ENCODE measurements at places on chromosomes 16 and 17.
A peak's percentile ranks its signal among the peaks of the same experiment; 100 is the strongest.

DNA sequence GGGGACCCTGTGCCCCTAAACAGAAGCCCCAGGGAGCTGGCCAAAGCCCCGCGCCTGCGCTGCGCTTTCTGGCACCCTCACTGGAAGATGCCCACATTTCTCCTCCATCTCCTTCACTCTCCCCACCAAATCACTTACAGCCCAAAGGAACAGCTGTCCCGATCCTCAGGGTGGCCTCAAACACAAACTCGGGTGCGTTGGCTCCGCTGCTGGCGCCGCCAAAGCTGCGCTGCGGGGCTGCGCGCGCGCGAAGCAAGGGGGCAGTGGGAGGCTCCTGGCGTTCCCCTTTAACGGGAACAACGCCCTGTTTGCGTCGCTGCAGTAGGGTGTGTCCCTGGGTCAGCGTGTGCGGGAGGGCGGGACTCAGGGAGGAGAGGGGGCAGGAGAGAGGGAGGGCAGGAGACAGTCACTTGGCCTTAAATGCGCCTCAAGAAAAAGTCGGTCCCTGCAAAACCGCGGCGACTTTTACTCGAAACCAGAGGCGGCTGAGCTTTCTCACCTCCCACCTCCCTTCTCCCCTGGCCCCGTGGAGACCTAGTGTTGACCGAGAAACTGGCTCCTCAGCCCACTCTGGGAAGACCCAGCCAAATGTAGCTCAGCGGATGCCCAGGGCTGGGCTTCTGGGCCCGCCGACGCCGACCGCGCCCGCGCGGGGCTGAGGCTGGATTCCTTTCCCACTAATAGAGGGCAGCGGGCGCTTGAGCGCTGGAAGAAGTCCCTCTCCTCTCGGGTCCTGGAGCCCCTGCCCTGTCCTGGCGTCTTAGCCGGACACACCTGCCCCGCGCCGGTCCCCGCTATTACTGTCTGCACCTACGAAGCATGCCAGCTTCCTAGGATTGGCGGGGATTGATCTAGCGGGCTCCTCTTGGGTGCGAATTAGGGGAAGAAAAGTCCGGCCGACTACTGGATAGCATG lies 2.6 kb downstream of the PMP22 start:
- DNase-seq = no peak

GRCh38 chr17:78774956-78775571 lies 7.0 kb downstream of the CYTH1 start:
- DNase-seq = no peak

GRCh38 chr17:77838748-77839697 lies 119.5 kb upstream of the TNRC6C start:
- no peak for DNase-seq

DNA sequence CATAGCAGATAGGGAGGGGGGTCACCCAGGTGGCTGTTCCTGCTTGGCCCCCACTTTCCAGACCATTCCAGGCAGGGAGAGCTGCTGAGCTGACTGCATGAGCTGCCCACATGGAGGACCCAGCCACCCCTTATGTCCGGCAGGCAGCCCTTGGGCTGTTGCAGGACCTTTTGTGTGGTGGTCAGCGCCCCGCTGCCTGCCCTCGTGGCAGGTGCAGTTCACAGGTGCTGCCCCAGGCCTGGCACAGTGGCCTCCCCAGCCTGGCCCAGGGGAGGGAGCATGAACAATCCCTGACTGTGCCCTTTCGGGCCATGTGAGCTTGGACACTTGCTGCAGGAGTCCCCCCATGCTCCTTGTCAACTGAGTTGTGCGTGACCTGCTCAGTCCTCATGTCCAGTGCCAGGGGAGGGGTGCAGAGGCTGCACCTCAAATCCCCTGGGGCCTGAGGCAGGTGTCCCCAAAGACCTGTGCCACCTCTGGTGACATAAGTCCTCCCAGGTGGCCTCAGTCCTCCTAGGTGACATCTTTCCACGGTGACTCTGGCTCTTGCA lies 8.6 kb downstream of the TBC1D26 start:
- DNase-seq = no peak

GRCh38 chr16:57946181-57946801 lies 24.6 kb downstream of the CNGB1 start:
- no peak for DNase-seq

GRCh38 chr17:44599298-44600175 lies 42.3 kb downstream of the FZD2 start:
- no peak for DNase-seq

- DNase-seq = peak; percentile 5
Measured at GRCh38 chr17:16352667-16353316, 477 bp downstream of the CENPV start.

DNA sequence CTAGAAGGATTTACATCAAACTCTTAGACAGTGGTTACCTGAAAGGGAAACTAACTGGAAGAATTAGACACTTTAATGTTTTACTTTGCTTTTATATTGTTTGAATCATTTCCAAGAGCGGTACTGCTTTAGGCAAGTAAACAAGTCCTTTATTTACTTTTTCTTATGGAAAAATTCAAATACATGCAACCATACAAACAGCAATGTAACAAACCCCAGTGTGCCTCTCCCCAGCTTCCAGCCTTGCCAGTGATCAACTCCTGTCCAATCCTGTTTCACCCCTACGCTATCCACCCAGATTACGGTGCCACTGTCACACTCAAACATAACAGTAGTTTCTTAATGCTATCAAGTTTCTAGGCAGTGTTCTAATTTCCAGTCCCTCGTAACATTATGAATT lies 85.9 kb downstream of the C16orf95 start:
- DNase-seq = no peak

- DNase-seq = no peak
Measured at GRCh38 chr17:70208080-70208794, 38.9 kb downstream of the KCNJ2 start.

DNA sequence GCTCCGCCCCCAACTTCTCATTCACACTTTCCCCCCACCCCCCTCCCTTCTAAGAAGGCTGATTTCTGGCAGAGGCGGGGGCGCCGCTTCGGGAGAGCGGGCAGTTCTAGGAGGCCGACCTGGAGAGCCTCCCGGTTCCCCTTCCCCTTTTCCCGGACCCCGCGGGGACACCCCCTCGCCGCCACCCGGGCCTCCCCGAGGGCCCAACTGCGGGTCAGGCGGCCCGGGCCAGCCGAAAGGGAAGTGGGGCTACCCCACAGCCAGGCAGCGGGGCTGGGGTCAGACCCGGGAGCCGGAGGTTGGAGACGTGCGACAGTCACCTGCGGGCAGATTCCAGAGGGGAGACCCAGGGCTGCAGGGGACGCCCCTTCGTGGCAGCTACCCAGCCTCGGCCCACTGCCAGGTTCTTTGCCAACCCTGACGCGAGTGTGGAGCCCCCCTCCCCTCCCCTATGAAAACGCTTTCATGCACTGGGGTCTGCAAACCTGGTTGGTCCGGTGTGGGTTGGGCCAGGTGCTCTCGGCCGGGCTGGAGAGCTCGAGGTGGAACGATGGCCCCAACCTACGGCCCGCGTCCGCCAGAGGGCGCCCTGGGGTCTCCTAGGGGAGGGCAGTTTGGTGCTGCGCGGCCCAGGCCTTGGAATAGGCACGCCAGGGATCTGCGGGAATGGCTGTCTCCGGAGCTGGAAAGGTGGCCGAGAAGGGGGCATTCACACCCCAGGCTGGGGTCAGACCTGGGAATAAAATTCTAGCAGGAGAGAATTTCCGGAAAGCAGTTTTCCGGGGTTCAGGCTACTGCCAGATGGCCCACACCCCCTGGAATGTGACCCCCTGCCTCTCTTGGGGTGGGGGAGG lies 721 bp upstream of the SOCS3 start:
- peak; percentile 82 for DNase-seq

GRCh38 chr17:49987681-49988441 lies 7.2 kb downstream of the DLX3 start:
- DNase-seq = no peak

- DNase-seq = peak; percentile 33
Measured at GRCh38 chr17:49861150-49861884, 13.4 kb upstream of the TAC4 start.

- DNase-seq = no peak
Measured at GRCh38 chr17:68356949-68357455, 65.7 kb downstream of the ARSG start.

- DNase-seq = no peak
Measured at GRCh38 chr17:56976941-56977608, 856 bp upstream of the SCPEP1 start.

GRCh38 chr17:68847711-68848110 lies 107.5 kb downstream of the ABCA8 start:
- DNase-seq = no peak

GRCh38 chr17:1522626-1523025 lies 6.2 kb upstream of the INPP5K start:
- no peak for DNase-seq

- no peak for DNase-seq
Measured at GRCh38 chr16:47568351-47568750, 107.2 kb downstream of the PHKB start.

DNA sequence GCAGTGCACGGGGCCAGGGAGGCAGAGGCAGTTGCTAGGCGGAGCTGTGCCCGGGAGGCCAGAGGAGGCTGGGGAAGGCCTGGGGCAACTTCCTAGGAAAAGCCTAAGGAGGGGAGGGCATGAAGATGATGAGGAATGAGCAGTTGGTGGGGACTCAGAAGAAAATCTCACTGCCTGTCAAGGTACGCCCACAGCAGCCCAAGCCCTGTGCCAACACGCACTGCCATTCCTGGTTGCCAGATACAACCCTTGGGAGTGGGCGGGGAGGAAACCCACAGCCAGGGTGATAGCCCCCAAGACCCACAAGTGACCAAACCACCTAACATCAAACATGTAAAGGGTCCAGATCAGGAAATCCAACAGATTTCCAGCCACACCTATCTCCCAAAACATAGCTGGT lies 36.2 kb downstream of the SMPD3 start:
- DNase-seq = no peak

DNA sequence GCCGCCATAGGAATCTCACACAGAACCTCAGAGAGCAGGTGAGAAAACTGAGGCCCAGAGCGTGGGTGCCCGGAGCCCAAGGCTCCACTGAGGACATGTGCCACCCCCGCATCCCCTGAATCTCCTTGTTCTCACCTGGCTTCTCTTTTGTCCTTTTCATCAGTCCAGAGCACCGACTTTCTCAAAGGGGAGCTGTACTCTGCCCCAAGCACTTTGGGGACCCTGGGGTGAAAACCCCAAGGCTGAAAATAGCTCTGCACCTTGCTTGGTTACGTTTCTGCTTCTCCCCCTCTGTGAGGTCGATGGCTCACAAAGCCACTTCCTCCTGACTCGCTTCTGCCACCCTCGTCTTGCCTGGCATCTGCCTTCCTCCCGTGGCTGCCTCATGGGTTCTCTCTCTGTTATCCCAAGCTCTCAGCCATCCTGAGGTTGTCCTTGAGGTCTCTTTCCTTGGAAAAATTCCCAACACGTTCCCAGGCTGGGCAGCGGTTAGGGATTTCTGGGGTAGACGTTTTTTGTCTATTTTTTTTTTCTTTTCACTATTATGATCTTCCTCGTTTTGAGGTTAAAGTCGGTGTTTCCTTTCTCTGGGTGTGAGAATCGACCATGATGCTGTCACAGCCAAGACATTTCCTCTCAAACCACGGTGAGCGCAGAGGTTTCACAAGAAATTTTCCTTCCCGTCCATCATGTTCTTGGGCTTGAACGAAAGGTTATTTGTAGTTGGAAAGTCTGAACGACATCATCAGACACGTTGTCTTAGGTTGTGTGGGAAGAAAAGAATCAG lies 37.2 kb downstream of the IRF8 start:
- DNase-seq = peak; percentile 45

DNA sequence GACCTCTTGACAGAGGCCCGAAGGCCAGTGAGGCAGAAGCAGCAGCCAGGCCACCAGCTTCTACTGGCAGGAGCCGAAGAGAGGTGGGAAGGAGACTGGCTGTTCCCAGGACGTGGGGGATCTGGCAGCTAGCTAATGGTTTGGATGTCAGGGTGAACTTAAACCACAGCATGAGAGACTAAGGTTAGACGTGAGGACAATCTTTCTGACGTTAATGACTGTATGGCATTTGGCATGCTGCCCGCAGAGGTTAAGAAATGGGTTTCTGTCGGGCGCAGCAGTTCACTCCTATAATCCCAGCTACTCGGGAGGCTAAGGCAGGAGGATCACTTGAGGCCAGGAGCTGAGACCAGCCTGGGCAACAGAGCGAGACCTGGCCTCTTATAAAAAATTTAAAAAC lies 6.3 kb upstream of the KRT13 start:
- DNase-seq = no peak

DNA sequence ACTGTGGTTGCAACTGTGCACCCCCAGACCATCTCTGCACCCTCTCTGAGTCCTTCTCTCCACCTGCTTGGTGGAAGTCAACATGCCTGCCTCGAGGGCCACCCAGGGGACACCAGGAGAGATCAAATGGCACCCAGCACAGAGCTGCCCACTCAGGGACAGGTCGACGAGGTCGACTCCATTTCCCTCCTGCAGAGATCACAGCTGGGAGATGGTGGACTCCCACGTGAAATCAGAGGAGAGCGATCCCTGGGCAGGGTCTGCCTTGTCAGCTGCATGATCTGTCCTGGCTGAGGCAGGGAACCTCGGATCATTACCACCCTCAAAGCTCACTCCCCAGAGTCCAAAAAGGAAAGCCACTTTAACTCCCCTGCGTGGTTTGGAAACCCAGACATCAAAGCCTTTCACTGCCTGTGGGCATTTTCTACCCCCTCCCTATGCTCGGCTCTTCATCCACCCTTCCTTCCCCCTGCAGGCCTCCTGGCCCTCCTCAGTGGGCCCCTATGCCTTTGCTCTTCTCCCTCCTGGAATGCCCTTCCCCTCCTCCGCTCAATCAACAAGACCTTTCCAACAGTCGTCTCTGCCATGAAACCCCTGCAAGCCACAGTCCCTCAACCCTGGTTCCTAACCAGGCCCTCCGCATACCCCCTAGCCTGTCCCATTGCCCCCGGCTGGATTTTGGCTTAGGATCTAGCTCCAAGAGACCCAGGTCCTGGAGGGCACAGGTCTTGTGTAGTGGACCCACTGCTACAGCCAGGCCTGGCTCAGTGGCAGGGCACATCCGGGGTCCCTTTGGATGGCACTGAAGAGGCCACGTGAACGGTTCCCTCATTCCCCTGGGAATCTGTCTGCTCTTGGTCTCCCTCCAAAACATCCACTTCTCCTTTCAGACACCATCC lies 103.8 kb upstream of the RPL38 start:
- no peak for DNase-seq

GRCh38 chr17:81399481-81400153 lies 4.4 kb downstream of the BAHCC1 start:
- no peak for DNase-seq

DNA sequence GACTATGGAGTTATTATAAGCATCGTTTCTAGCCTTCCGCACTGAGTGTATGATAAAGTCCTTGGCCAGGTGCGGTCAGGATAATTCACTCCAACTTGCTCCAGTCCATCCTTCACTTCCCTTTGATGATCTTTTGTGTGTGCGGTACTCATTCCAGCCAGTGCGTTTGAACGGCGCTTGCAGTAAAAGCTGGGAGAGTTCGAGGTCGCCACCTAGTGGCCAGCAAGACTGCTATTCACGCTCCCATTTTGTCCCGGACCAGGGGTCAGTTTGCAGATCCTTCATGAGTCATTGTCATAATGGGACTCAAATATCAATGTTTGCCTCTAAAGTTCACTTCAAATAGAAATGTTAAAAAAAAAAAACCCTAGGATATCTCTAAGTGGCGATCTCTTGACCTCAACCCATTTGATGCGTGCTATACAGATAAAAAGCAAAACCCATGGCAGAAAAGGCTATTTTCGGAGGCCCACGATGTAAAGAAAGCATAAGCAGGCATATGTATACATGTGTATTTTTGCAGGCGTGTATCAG lies 417.1 kb downstream of the TMEM114 start:
- DNase-seq = no peak

GRCh38 chr17:17843096-17843495 lies 6.3 kb upstream of the SREBF1 start:
- DNase-seq = no peak

Measured in activated T-helper 1 cell treated with Interleukin-2 at 50 U/mL for 16 hours (primary cell).